AML-193 (cell line): ENCODE measurements at places on chromosomes 6 and 20.

DNA sequence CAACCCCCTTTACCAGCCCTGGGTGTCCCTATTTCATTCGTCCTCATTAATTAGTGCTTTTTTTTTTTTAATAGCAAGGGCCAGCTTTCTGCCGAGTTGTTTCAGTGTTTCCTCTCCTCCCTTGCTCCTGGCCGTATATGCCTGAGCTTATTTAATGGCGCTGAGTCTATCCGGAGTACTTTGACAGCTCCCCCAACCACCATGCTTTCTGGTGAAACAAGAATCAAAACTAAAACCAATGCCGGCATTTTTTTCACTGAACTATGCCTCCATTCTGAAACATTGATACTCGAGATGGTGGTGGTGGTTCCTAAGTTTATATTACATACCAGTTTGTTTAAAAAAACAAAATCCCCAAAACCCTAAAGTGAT lies 1.2 kb downstream of the DCBLD1 start:
- peak; percentile 44 for DNase-seq

DNA sequence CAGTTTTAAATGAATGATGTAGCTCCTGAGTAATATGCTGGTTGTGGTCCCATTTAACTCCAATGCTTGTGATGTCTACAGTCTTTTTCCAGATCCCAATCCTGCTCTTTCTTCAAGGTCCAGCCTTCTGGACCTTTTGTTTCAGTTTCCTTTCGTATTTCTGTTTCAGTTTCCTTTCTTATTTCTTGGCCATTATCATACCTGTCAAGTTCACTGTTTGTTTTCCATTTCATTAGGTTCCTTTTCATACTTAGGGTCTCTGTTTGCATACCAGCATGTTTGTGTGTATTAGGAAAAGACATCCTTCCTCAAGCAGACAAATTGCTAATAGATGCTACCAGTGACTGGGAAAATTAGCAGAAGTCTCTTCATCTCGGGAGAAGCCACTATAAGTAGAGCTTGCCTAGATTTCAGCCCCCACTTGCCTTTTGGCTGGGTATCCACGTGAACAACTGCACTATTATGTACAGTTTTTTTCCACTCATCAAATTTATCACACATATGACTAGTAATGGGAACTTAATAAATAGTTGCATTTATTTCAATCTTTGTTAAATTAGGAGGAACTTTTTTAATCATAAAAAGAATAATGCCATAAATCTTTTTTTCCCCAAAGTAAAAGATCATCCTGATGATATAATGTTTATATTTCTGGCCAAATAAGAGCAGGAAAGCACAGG lies 583.4 kb downstream of the BCKDHB start:
- DNase-seq: no peak

GRCh38 chr6:70996106-70996505 lies 39.2 kb upstream of the B3GAT2 start:
- DNase-seq: no peak

- no peak for DNase-seq
These were observed 343.0 kb downstream of the CDKAL1 start for GRCh38 chr6:20877008-20877937.

DNA sequence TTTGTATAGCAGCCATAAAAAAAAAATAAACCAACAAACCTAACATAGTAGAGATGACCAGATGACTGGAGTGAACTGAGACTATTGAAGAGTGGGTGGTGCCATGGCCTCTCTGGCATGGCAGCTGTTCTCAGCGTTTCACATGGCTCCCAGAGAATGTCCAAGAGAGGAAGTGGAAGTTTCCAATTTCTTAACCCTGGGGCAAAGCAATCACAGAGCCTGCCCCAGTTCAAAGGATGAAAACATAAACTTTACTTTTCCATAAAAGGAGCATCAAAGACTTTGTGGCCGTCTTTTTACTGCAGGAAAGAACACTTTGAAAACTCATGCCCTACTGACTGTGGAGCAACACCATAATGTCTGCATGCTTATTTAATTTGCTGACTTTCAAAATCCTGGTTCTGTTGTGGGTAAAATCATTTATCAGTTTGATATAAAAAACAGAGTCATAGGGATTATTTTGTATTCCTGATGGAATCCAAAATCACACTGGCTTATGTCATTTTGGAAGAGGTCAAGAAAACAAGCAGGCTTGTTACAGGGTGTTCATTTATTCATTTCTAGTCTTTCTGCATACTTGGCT lies 165.4 kb downstream of the SLC35B3 start:
- no peak for DNase-seq

DNA sequence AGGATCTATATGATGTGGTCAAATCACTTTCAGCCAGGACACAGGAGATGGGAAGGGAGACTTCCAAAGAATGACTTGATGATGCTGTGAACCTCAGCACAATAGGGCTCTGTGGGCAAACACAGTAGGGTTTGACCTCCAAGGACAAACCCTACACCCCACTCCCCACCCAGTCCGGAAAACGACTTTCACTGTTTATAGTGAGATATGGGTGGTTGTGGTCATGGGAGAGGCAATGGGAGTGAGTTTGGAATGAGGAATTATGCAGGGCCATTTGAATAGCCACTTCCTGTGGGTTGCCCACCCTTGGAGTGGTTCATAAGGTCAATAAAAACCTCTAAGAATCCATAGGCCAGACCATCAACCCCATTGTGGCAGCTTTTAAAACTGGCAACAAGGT lies 38.4 kb upstream of the PRND start:
- DNase-seq: no peak

- DNase-seq: no peak
These were observed 9.5 kb downstream of the ADAT2 start for GRCh38 chr6:143441010-143441409.

- no peak for DNase-seq
These were observed 91.5 kb upstream of the BEND6 start for GRCh38 chr6:56863366-56863765.

- DNase-seq: peak; percentile 58
These were observed 20.1 kb downstream of the IGF2R start for GRCh38 chr6:159988983-159989454.

DNA sequence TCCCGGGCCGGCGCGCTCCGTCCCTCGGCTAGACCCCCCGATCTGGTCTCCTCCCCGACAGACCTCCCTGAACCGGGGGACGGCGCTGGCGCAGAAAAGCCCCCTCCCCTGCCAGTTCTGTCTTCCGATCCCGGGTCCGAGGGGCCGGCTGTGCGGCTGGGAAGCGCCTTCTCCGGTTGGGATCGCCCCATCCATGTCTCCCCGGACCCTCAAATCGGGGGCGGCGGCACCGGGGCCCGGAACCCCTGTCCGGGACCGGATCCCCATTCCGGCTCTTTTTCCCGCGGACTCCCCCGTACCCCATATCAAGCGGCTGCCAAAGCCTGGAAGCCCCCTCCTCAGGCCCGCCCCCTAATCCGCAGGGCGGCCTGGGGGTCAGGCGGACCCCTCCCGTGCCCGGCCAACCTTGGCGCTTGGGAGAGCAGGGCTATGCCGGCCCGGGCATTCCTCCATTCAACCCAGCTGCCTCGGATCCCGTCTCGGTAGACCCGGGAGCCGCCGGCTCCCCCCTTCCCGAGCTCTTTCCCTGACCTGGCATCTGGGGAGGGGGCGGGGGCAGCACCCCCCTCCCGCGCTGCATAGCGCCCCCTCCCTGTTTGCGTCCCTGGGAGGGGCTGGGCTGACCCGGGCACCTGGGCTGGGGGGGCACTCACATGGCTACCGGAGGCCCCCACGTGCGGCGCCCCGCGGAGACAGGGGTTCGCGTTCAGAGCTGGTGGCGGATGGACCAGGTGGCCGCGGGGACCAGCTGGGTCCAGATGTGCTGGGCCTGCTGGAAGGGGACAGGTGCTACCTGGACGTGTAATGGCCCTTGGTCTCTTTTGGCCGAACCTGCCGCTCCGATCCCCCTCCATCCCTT lies 643 bp downstream of the DLGAP4 start:
- no peak for DNase-seq

DNA sequence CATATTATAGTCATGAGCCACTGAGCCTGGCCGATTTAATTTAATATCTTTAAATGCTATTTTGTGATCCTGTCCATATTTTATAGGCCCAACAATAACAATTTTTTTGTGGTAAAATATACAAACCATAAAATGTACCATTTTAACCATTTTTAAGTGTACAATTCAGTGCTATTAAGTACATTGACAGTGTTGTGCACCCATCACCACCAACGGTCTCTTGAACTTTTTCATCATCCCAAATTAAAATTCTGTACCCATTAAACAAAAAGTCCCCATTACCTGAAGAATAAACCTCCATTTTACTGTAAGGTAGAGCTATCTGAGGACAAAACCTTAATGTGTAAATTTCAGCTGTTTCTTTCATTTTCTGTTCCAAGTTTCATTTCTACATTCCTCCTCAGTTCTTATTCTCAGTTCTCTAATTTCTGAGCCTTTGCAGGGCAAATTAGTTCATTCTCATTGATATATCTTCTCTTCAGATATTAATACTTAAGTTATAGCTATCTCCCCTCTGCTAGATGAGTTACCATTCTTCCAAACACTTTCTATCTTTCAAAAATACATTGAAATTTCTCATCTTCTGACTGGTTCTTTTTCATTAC lies 10.3 kb downstream of the MTO1 start:
- no peak for DNase-seq

DNA sequence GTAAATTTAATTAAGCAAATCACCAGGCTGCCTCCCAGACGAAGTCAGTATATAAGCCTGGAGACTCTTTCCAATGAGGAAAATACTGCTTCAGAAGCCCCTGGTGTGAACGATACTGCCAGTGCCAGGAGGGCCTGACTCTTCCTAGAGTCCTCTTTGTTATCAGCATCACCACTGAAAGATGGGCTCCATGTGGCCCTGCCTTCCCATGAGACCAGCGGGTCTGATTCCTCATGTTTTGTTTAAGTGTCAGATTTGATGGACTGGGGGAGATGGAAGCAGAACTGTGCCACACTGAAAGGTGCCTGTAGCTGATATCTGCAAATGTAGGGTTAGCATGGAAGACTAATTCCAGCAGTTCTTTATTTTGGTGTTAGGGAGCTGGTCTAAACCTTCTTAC lies 7.9 kb downstream of the NQO2 start:
- DNase-seq: no peak

DNA sequence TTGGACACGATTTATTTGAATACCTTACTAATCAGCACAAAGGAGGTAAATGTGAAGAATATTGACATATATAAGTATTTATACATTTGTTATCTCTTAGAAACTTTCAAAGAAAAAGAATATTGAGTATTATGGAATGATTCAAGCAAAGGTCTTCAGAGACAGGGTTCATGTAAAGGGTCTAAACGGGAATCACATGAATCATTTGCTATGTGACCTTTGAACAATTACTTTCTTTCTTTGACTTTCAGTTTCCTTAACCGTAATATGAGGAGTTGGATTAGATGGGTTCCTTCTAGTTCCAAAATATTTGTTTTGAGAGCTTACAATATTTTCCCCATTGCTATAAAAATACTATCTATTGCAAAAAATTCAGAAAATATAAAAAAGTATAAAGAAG lies 14.3 kb downstream of the ENPP1 start:
- no peak for DNase-seq

DNA sequence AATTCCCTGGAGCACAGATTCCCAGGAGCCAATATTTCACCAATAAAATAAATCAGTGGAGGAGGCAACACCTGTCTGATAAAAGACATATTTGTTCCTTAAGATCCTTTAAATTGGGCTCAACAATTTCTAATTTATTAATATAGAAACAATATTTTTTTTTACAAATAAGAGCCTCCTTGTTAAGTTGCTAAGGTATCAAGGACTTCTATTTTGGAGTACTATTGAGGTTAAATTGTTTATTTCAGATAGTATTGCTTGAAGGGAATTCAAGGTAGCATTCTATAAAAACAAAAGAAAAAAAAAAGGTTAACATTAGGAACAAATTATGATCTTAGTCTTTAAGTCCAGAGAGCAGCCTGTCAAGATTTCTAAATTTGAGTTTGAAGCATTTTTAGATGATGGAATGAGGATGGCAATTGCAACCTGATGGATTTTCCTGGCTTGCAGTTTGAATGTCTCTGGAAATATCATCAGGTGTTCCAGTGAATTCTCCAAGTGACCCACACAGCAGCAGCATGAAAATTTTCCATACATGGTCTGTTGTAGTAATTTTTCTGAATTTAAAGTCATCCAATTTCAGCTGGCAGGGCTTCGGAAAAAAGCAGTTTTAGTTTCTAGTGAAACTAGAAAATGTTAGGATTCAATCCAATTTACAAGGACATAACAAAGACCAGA lies 19.3 kb upstream of the NCR2 start:
- no peak for DNase-seq

- no peak for DNase-seq
These were observed 2.1 kb downstream of the TOP1 start for GRCh38 chr20:41030531-41031242.

GRCh38 chr20:59830665-59831023 lies 102.8 kb downstream of the SYCP2 start:
- DNase-seq: no peak

GRCh38 chr6:134253681-134254080 lies 64.2 kb downstream of the SGK1 start:
- DNase-seq: no peak

DNA sequence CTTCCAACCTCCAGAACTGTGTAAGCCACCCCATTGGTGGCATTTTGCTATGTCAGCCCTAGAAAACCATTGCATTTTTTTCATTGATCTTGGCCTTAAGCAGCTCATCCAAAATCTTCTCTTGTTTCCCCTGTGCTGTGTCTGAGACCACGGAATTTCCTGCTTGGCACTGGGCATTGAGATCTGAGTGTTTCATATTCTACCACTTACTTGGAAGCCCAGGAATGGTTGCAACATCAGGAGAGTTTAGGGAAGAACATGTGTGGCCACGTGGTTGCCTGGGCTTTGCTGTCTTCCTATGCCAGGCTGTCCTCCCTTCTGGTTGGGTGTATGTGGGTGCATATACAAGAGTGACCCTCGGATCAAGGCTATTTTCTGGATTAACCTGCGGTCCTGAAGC lies 139.3 kb upstream of the PMEPA1 start:
- no peak for DNase-seq

DNA sequence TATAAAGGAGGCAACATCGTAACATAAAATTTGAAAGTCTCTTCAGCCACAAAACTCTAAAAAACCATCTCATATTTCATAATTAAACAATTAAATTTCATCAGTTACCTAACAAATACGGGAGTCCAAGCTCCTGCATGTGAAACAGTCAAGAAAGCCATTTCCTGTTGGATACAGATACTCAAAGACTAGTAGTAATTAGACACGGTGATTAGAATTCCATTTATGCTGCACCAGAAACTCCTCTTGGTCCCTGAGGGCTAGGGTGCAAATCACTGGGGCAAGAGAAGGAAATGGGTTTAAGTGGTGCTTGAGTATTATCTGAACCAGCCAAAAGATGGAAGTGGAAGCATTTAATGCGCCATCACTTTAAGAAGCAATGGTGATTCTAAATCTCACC lies 27.4 kb downstream of the TRAM2 start:
- no peak for DNase-seq
